ENCODE measurements at places on chromosomes 7 and 10. TPM values are rescaled to one million over a fixed set of nuclear protein-coding genes. Genes with fewer than 3 reads are reported as not detected.

DNA sequence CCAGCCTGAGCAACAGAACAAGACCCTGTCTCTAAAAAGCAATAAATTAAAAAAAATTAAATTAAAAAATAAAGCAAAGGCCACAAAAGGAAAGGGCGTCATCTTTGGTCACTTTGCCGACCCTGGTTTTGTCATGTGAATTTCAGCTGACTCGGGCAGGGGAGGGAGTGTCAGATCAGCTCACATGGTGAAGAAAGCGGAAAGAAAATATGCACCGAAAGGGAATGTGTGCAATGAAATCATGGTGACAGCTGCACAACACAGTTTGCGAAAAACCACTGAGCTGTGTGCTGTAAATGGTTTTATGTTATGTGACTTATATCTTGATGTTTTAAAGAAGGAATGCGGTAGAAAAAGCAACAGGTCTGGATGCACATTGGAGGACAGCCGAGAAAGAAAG is 39.8 kb downstream of the RCC1L start:
- DNase-seq = no peak

PON1 gene
- total RNA-seq = not detected

GRCh38 chr7:131501422-131501821 is 55.0 kb downstream of the PODXL start:
- no peak for DNase-seq

DNA sequence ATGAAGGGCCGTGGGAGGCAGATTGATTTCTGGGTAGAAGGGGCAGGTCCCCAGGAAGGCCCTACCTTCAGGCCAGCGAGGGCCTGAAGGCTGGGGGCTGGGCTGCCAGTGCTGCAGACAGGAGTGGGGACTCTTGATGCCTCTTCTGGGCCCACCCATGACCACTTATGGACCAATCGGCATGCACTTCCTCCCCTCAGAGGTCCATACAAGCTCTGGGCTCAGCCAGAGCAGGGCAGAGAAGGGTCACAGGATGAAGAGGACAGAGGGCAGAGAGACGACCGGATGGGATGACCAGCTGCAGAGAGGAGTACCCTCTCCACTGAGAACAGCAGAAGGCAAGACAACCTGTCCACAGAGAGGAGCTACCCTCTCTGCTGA is 120.1 kb downstream of the DYNC2I1 start:
- DNase-seq = no peak

GNAT3 gene
- not detected for total RNA-seq

DNA sequence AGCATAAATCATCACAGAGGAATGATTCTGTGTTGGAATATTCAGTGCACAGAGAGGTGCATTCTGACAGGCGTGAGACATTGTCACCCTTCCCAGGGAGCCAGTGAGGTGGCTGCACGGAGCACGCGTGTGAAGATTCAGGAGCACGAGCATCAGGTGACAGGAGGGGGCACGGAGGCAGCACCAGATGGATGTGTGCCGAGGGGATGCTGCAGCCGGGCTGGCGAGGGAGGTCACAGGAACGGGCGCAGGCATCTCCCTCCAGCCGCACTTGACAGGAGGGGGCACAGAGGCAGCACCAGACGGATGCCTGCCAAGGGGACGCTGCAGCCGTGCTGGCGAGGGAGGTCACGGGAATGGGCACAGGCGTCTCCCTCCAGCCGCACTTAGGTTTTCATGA is 66.5 kb downstream of the DIP2C start:
- no peak for DNase-seq

- DNase-seq = peak; percentile 75
Measured at GRCh38 chr7:137978464-137979237, 23.2 kb downstream of the CREB3L2 start.

SBDS gene
- 105 TPM for total RNA-seq

- no peak for DNase-seq
Measured at GRCh38 chr7:134067164-134067563, 60.0 kb upstream of the LRGUK start.

- DNase-seq = no peak
Measured at GRCh38 chr10:118471863-118472262, 123.6 kb downstream of the PRLHR start.

PLAU gene
- 29.0 TPM for total RNA-seq

GRCh38 chr7:111107579-111107978 is 16.7 kb downstream of the LRRN3 start:
- DNase-seq = no peak

- DNase-seq = no peak
Measured at GRCh38 chr7:74066626-74067025, 17.0 kb upstream of the LIMK1 start.

- no peak for DNase-seq
Measured at GRCh38 chr10:31401287-31401686, 82.3 kb downstream of the ZEB1 start.

- no peak for DNase-seq
Measured at GRCh38 chr10:118436742-118437141, 94.6 kb upstream of the FAM204A start.

Data from pulmonary artery endothelial cell (primary cell).